Stimulated activated CD4-positive, alpha-beta T cell treated with anti-CD3 and anti-CD28 coated beads, Interleukin-12 subunit alpha, Interleukin-12 subunit beta, amount 100 ng/mL, for 24 hours (primary cell): ENCODE measurements at places on chromosomes 7 and 10.
A peak's percentile ranks its signal among the peaks of the same experiment; 100 is the strongest.

- DNase-seq: no peak
Measured at GRCh38 chr10:69057261-69057950, 30.5 kb upstream of the SRGN start.

GRCh38 chr10:27464993-27465392 lies 39.1 kb upstream of the RAB18 start:
- no peak for DNase-seq

GRCh38 chr7:99666013-99666395 lies 13.8 kb downstream of the CYP3A5 start:
- no peak for DNase-seq

DNA sequence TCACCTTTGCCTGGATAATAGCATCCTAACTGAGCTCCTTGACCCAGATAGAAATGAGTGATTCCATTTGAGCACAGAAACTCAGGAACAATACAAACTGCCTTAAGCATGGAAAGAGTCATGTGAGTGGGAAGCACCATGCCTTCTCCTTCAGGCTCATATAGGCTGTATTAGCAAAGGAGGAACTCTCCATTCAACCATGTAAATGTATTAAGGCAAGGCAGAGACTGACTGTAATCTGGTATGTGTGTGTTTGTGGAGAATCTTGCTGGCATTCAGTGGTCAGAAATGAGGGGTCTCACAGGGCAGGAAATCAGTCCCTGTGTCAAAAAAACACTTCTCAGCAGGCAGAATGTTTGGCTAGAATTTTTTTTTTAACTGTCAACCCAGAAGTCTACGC lies 40.2 kb downstream of the COA1 start:
- no peak for DNase-seq

DNA sequence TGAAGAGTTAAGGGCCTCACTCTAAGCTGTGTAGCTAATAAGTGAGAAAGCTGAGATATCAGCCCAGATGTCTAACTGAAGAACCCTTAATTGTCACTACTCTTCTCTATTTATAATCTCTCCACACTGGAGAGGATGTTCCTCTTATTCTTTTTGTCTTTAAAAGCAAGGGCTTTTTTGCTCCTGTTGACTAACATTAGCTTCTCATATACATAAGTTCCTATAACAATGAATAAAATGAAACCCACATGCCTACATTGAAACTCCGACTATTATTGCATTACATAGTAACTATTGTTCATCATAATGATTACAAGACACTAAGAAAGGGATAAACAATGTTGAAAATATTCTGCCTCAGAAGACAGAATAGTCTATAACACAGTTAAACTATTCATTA lies 67.1 kb downstream of the GNAT3 start:
- no peak for DNase-seq

- DNase-seq: no peak
Measured at GRCh38 chr7:5294169-5294987, 11.6 kb downstream of the SLC29A4 start.

- no peak for DNase-seq
Measured at GRCh38 chr10:133224756-133225372, 5.2 kb upstream of the UTF1 start.

- peak; percentile 17 for DNase-seq
Measured at GRCh38 chr7:67377939-67378862, 381.6 kb downstream of the TYW1 start.

GRCh38 chr7:34928052-34928451 lies 109.2 kb downstream of the DPY19L1 start:
- peak; percentile 41 for DNase-seq

- DNase-seq: no peak
Measured at GRCh38 chr10:4337563-4337962, 488.4 kb upstream of the AKR1E2 start.

GRCh38 chr7:79622781-79623180 lies 169.3 kb upstream of the MAGI2 start:
- DNase-seq: no peak

DNA sequence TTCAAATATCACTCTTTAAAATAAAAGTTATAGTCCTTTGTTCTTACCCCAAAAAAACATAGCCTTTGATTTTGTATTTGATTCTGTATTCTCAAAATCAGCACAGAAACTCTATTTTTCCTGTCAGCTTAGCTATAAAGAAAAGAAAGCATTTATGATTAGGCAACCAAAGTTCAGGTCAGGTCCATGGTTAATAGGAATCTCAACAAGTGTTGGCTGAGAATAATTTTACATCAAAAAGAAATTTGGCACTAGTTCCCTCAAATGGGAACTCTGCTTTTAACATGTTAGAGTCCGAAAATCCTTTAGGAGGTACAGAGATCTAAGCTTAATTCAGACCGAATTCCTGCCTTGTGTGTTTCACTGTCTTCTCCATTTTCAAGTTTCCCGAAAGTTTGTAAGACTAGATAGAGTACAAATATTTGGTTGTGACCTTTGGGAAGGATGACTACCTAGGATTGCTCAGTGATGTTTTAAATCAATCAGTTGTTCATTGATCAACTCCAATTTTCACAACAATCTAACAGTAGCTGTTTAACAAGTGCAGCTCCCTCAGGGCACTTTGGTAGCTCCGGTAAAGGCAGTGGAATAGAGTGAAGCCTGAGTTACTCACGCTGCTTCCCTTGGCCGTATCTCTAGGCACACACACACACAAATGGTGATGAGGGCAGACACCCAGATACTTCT lies 8.8 kb upstream of the ENO4 start:
- no peak for DNase-seq

DNA sequence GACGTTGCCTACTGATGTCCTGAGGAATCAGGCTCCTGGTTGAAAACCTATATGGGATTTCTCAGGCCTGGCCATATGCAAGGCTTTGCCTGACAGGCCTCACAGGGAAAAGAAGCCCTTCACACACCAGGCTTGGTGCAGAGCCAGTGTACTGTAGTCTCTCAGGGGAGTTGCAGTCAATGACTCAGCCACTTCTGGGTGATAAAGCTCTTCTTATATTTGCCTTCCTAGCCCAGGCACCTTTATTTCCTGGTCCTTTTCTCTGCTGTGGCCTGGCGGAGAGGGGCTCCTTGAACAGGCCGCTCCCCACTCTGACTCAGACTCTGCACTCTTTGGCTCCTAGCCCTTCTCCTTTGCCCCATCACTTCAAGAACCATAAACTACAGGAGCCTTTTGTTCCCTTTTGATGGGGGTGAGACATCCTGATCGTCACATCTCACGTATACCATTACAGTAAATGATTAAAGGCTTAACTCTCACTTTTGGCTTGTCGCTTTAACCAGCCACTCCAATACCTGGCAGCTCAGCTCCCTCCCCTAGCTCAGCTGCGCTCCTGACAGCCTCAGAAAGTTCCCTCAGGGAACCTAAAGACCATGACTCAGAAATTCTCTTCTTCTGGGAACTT lies 33.5 kb downstream of the DPY19L1 start:
- DNase-seq: no peak

DNA sequence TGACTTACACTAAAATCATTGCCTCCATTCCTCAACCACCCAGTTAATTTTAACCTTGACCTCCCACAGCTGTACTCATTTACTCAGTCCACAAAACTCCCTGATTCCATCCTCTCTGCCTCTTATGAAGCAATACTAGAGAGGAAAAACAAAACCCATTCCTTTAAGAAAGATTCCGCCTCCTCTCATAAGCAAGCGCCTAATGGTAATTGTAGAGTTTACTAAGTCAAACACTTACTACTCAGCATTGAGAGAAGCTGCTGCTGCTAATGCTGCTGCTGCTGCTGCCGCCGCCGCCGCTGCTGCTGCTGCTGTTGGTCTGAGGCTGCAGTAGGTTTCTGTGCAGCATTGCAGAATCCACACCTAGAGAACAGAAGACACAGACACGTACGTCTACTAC lies 2.1 kb upstream of the ADD3 start:
- no peak for DNase-seq

DNA sequence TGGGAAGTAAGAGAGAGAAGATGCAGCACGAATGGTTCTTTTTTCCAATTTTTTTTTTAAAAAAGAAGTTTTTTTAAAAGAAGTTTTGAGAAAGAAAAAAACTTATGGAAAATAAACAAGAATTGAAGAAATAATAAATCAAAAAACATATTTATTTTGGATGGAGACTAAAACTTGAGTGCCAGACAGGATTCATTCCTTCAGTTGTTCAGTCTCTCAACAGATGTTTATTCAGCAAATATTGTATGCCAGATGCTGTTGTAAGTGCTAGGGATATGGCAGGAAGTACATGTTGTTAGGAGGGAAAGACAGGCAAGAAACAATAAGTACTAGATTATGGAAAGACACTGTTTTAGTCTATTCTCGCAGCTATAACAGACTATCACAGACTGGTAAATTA lies 750.7 kb upstream of the PHF14 start:
- no peak for DNase-seq

DNA sequence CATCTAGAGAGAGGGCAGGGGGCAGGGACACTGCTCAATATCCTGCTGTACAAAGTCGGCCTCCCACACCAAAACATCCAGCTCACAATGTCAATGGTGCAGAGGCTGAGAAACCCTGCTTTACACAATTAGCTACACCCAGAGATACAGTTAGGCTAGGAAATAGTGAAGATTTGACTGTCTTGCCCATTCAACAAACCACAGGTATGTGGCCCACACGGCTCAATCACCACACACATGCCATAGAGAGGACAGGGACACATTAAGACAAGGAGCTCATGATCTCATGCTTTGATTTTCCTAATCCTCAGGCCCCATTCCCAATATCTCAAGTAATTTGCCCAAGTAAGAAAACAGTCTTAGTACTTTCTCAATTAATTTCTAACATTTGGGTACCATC lies 110.4 kb downstream of the OSBPL3 start:
- DNase-seq: no peak

DNA sequence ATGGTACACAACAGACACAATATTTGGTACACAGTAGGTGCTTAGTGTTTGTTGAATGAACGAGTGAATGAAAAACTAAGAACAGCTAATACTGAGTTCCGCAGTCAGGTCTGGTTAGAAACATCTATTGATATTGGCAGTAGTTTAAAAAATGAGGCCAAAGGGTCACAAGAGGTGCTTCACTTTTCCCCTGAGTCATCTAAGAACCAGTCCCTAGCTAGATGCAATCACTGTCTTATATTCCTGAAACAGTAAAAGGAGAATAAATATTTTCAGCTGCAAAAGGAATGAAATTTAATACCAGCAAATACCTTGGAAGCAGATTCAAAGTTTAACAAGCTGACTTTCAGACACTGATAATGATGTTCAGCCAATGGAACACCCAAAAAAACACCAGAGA lies 54.5 kb downstream of the SCRN1 start:
- DNase-seq: no peak

GRCh38 chr7:151810441-151811232 lies 66.3 kb downstream of the PRKAG2 start:
- no peak for DNase-seq

DNA sequence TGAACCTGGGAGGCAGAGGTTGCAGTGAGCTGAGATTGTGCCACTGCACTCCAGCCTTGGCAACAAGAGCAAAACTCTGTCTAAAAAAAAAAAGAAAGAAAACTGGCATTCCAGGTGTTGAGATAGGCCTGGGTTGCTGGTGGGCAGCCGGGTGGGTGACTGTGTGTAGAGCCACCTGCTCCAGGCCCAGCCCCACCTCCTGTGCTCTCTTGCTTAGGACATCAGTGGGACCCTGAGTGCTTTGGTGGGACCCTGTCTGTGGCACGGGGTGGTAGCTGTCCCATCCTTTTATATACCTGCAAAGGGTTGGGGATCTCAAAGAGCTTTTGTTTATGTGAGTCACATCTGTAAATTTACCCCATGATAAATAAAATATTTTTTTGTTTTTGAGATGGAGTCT lies 6.2 kb downstream of the PAOX start:
- DNase-seq: no peak

GRCh38 chr7:88328787-88329186 lies 22.1 kb upstream of the STEAP4 start:
- no peak for DNase-seq

GRCh38 chr7:23712368-23713284 lies 2.6 kb downstream of the STK31 start:
- no peak for DNase-seq

DNA sequence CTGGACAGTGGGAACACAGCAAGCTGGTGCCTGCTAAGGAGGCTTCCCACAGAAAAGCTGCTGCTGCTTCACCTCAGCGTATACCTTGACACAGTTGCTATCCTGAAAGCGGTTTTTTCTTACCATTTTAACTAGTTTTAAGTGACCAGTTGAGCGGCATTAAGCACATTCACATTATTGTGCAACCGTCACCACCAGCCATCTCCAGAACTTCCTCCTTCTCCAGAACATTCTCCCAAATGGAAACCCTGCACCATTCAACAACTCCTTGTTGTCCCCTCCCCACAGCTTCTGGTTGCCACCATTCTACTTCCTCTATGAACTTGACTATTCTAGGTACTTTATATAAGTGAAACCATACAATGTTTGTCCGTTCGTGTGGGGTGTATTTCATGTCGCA lies 169.9 kb downstream of the SNX10 start:
- no peak for DNase-seq

- DNase-seq: no peak
Measured at GRCh38 chr10:21452203-21452602, 73.3 kb downstream of the SKIDA1 start.

GRCh38 chr7:148104924-148105323 lies 485.6 kb upstream of the C7orf33 start:
- no peak for DNase-seq

DNA sequence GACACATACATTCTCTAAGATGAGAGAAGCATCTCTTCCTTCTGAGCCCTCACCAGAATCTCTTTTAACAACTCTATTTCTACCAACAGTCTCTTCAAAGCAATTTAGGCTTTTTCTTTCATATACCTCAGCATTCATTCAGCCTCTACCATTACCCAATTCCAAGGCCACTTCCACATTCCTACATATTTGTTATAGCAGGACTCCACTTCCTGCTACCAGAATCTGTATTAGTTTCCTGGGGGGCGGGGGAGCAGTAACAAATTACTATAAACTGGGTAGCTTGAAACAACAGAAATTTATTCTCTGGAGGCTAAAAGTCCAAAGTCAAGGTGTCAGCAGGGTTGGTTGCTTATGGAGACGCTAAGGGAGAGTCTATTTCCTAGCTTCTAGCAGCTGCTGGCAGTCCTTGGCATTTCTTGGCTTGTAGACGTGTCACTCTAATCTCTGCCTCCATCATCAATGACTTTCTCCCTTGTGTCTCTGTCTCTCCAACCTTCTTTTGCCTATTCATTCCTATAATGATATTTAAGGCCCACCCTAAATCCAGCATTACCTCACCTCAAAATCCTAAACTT lies 7.4 kb downstream of the PRPS1L1 start:
- DNase-seq: no peak

DNA sequence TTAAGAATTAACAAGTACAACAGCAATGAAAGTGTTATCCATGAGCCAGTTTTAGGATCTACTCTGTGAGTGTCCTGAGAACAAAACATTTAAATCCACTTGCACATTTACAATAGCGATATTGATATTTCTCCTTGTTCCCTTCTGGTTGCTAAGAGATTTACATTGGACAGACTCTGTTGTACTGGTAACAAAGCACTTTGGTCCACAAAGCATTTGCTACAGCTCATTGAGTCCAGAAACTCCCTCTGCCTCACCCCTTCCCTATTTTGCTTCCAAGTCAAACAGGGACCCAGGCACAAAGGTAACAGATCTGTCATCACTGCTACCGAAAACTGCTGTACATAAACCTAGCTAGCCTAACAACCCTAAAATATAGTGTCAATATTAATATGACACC lies 2.1 kb downstream of the ANK3 start:
- DNase-seq: no peak
